Cortex of kidney (tissue), 1 donor: ENCODE measurements at places on chromosomes 3 and 15.

GRCh38 chr3:16998236-16998923 is 113.6 kb downstream of the PLCL2 start:
- DNase-seq, result no peak

GRCh38 chr15:74393423-74393822 is 26.0 kb upstream of the CYP11A1 start:
- DNase-seq, result no peak

GRCh38 chr3:183287301-183287971 is 34.4 kb downstream of the B3GNT5 start:
- DNase-seq, result no peak

GRCh38 chr3:23797491-23797890 is 8.3 kb upstream of the UBE2E1 start:
- no peak for DNase-seq

- no peak for DNase-seq
These were observed 78.8 kb upstream of the PRR23C start for GRCh38 chr3:139123377-139124095.

GRCh38 chr3:139448104-139448503 is 28.2 kb downstream of the RBP2 start:
- no peak for DNase-seq

DNA sequence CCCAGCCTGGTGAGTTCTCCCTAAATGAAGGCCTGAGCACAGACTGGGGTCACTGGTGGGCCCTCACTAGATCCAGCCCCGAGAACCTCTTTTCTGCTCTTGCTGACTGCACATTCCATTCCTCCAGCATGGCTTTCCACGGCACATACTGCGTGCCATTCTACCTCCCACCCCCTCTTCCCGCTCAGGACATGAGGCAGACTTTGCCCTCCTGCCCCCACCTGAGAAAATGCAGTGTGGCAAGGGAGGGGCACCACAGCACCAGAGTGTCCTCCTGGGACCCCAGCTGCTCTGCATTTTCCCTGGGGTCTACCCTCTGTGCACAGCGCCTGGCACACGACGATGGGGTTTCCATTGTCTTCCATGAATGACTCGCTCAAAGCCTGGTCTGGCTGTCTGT is 6.1 kb upstream of the SLCO2A1 start:
- DNase-seq, result no peak

DNA sequence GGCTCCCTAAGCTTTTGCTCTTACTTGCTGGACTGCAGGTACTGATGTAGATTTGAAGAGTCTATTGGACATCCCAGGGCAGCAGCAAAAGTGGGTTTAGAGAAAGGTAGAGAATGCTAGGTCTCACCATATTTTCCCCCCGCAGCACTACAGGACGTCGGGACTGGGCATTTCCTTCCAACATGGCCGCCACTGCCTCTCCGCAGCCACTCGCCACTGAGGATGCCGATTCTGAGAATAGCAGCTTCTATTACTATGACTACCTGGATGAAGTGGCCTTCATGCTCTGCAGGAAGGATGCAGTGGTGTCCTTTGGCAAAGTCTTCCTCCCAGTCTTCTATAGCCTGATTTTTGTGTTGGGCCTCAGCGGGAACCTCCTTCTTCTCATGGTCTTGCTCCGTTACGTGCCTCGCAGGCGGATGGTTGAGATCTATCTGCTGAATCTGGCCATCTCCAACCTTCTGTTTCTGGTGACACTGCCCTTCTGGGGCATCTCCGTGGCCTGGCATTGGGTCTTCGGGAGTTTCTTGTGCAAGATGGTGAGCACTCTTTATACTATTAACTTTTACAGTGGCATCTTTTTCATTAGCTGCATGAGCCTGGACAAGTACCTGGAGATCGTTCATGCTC is 11.2 kb downstream of the CYP8B1 start:
- no peak for DNase-seq

DNA sequence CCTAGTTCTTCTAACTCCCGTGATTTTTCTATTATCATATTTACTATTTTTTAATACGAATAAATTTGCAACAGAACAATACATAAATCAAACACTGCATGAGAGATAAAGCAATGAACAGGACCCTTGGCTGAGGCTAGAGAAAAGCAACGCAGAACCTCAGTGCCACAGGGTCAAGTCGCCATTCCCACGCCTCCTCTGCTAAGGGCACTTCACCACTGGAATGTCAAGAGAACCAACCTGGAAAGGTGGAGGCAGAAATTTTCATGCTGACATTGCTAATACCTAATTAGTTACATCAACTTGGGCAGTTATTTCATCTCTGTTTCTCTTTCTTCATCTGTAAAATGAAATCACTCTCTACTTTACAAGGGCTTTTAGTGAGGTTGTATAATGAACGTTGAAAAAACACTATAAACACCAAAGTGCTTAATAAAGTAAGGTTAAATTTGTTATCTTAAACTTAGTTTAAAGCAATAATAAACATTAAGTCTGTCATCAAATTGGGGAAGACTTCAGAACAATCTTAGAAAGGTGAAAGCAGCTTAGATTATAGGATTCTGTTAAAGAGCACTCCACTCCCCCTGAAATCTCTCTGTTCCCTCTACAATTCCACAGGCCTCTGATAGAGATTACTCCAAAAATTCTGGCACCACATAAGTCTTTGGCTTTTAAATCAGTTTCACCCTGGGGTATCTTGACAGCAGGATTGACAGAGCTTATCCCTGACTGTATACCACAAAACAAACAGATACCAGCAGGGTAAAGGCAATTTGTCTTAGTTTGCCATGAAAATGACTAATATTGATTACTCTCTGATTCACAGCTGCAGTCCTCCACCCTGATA is 41.9 kb downstream of the PLCH1 start:
- no peak for DNase-seq

GRCh38 chr15:70250208-70251201 is 152.8 kb upstream of the TLE3 start:
- no peak for DNase-seq

DNA sequence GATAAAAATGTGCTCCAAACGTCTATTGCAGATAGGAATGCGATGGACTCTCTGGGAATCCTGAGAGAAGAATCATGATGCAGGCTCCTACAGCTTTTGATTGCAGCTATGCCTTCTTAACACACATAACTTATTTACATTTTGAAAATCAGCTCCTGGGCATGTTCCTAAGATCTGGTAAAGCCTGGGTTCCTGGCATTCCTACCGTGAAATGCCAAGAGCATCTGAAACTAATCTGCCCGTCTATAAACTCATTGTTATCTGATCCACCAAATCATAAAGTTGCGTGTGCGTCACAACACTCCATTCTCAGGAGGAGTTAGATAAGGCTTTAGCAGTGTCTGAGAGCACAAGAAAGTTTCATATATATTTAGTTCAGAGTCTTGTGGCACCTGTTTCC is 79.0 kb upstream of the VGLL3 start:
- no peak for DNase-seq

GRCh38 chr3:8656240-8656639 is 11.6 kb upstream of the SSUH2 start:
- DNase-seq, result no peak

DNA sequence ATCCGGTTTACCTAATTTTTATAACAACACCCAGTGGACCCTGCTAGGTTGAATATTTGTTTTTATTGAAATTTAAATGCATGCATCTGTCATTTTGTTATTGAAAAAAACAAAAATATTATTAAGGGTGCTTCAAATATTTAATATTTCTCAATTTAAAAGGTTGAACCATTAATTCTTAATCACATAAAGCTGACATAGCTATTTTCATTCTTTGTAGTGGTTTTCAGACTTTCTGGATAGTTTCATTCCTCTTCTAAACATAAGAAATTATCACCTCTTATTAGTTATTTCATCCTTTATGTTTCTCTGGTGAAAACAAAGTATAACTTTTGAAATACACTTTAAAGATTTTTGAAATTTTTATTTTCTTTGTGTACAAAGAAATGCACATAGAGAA is 369.9 kb upstream of the PLSCR5 start:
- DNase-seq, result no peak

GRCh38 chr3:5767304-5767703 is 579.8 kb downstream of the EDEM1 start:
- no peak for DNase-seq

GRCh38 chr15:33392453-33392852 is 81.7 kb downstream of the RYR3 start:
- no peak for DNase-seq

- DNase-seq, result no peak
These were observed 396.7 kb upstream of the RGMA start for GRCh38 chr15:93485438-93486327.

- no peak for DNase-seq
These were observed 58.4 kb downstream of the SENP7 start for GRCh38 chr3:101454629-101455028.

DNA sequence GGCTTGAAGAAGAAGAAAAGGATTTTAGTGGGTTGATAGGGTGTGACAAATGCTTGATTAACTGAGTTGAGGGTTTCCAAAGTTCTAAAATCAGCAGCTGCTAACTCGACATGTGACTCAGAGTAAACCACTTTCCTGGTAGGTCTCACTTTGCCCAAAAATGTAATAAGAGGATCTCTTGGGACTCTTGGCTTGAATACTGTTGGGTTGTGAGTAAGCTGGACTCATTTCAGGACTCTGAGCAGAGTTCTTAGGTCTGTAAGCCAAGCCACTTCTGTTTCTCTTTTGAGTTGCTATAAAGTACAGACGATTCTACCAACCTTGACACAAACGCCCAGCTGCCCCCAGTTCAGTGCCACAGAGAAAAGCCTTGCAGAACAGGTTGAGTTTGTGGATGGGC is 241.1 kb downstream of the ZNF621 start:
- no peak for DNase-seq

DNA sequence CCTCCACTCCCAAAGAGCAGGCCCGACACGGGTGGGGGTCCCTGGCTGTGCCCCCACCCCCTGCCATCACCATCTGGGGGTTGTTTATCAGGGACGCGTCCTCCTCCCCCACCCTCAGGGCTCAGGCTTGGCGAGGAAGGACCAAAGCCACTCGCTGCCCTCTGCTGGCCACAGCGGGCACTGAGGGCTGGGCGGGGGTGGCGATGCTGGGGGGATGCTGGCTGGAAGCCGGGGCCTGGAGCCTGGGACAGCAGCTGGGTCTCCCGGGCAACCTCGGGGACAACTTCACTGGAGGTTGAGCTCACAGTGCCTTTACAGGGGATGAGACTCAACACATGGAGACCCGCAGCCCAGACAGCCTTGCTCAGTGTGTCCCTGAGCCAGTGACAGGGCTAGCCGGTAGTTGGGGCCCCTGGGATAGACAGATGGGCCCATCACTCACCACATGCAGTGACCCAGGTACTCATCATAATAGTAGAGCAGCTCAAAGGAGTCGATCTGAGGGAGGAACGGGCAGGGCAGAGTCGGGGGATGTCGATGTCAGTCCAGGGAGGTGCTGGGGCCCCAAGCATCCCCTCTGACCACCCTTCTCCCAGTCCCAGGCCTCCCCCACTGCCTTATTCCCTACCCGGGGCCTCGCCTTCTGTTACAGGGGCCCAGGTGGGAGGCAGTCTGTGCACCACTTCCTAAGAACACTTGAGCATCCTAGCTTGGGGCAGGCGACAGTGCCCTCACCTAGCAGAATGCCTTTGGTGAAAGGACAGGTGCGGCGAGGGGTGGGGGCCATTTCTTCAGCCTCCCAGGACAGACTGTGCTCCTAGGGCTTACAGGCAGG is 5.9 kb upstream of the CALML4 start:
- DNase-seq, result no peak

DNA sequence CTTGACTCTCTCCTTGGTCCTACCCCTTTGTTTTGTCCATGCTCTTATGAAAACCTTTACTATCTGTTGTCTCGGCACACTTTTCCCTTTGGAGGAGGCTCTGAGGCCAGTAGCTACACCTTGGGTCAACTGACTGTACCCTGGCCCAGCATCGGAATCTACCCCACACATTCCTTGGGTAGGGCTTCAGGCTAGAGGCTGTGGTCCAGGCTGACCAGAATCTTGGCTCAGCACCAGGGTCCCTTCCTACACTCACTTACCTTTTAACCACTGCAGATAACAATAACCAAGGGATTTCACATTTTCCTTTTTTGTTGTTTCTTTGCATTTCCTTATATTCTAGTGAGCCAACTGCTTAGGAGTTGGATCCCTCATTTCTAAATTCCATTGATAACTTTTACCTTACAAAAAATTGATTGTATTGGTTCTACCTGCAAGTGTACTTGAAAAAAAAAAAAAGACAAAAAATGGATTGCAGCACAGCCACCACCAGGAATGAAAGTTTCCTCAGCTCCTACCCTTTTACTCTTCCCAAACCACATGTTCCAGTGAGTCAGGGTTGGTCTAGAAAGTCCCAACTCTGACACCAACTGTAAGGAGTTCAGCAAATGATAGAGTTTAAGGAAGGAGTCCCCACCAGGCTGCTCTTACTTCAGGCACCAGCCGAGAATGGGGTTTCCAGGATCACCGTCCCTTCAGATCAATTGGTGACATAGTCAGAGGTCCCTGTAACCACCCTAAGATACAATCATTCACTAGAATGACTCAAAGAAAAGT is 95.6 kb downstream of the FBLN2 start:
- DNase-seq, result no peak

- DNase-seq, result no peak
These were observed 9.6 kb downstream of the SETD5 start for GRCh38 chr3:9406856-9407626.

GRCh38 chr3:83877910-83878309 is 1080.9 kb upstream of the CADM2 start:
- DNase-seq, result no peak

DNA sequence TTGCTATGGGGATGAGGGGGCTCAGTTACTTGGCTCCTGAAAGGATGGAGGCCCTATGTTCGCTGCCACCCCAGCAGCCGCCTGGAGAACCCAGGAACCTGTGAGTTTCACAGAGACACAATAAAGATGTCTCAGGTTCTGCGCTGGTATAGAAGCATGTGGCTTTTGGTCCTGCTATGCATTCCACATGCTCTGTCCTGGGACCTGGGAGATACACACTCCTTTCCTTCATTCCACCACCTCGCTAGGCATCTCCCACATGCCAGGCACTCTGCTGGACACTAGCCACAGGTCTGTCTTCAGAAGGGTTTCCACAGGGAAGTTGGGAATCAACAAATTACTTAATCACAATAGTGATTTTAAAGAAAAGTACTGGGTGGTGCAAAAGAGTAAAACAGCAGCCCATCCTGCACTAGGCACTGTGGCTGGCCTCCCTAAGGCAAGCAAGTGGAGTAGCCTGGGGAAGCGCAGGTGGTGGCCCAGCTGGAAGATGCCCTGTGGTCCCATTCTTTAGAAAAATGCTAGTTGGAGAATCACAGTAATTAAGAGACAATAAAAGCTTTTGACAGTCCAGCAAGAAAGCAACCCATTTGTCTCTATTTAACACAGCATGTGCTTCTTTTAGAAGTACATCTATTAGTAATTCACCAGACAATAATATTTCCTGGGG is 408.9 kb upstream of the WNT5A start:
- DNase-seq, result no peak

DNA sequence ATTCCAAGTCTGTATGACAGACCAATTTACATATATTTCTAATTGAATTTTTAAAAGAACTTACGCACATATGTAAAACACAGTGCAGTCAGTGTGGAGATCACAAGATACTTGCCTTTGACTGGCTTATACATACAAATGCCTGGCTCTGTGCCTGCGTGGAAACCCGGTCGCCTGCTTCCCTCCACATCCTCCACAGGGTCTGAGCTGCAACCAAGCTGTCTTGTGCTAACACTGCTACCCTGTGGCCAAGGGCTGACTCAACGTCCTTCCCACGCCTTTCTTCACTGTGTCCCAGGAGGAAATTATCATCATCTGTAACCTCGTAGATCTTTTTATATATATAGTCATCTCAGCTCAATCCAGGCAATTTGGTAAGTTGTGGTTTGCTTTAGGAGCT is 117.0 kb downstream of the WNT7A start:
- DNase-seq, result no peak

GRCh38 chr15:78642331-78642730 is 1.3 kb upstream of the CHRNB4 start:
- no peak for DNase-seq
